CD8-positive, alpha-beta T cell (primary cell): ENCODE measurements at places on chromosomes 6 and 20. TPM values are rescaled to one million over a fixed set of nuclear protein-coding genes. Genes with fewer than 3 reads are reported as not detected.

GRCh38 chr20:50012282-50013263 is 29.8 kb downstream of the SNAI1 start:
- DNase-seq, result no peak

Gene CENPQ
- 0.35 TPM for total RNA-seq

Gene C6orf132
- 0.05 TPM for total RNA-seq

DNA sequence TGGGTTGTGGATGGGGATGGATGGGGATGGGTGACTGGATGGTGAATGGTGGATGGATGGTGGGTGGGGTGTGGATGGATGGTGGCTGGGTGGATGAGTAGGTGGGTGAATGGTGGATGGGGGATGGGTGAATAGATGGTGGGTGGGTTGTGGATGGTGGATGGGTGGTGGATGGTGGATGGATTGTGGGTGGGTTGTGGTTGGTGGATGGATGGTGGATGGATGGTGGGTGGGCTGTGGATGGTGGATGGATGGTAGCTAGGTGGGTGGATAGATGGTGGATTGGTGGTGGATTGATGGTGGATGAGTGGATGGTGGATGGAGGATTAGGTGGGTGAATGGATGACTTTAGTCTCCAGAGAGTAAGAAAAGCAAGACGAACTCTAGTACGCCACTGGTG is 57.6 kb downstream of the YTHDF1 start:
- no peak for DNase-seq

Gene CCDC170
- not detected for total RNA-seq

Gene RIPOR3
- not detected for total RNA-seq

GRCh38 chr6:121330516-121330915 is 3.8 kb downstream of the TBC1D32 start:
- DNase-seq, result no peak

GRCh38 chr6:46956409-46956808 is 34.7 kb upstream of the ADGRF5 start:
- no peak for DNase-seq

Gene BACH2
- 164 TPM for total RNA-seq

- no peak for DNase-seq
These were observed 23.0 kb downstream of the PYGB start for GRCh38 chr20:25270829-25271251.

DNA sequence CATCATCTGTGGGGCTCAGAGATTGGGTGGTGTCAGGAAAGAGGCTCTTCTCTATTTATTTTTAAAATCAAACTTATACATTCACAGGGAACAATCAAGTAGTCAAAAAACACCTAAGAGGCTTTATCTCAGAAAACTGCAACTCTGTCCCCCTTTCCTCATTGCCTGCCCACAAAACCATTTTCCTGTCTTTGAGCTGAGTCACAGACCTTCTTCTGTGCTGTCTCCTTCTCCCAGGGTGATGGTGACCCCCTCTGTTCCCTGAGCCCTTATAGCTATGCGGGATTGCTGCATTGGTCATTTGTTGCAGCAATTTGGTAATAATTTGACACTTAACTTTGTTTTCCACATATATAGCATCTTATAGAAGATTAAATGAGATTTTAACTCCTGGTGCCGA is 195.2 kb upstream of the PROKR2 start:
- no peak for DNase-seq

GRCh38 chr6:153927867-153928266 is 111.2 kb upstream of the OPRM1 start:
- no peak for DNase-seq

GRCh38 chr6:170405311-170405975 is 98.9 kb downstream of the FAM120B start:
- DNase-seq, result no peak

Gene ATP6V1G2
- total RNA-seq, result 1.3 TPM

Gene SUMO4
- 6.7 TPM for total RNA-seq

GRCh38 chr6:85920782-85921181 is 278.1 kb upstream of the SYNCRIP start:
- DNase-seq, result no peak

DNA sequence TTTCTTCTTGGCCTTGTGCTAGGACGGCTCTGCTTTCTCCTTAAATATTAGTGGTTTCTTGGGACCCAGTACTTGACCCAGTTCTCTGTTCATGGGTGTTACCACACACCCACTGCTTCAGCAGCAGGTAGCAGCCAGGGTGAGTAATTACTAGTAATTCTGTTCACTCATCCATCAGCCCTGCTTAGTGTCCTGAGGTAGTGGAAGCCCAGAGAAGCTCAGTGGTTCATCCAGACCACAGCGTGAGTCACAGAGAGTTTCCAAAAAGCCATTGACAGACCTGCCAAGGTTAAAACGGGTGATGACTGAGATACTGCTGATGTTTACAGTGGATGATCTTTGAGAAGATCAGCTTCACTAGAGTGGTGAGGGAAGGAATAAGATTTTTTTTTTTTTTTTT is 51.7 kb upstream of the HINT3 start:
- DNase-seq, result peak; percentile 26

DNA sequence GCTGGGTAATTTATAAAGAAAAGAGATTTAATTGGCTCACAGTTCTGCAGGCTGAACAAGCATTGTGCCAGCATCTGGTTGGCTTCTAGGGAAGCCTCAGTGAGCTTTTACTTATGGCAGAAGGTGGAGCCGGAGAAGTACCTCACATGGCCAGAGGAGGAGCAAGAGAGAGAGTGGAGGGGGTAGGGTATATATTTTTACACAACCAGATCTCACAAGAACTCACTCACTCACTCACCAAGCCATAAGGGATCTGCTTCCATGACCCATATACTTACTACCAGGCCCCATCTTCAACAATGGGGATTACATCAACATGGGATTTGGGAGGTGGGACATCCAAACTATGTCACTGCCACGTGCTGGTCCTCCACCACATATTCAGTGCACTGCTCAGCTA is 152.6 kb upstream of the PRND start:
- DNase-seq, result no peak

DNA sequence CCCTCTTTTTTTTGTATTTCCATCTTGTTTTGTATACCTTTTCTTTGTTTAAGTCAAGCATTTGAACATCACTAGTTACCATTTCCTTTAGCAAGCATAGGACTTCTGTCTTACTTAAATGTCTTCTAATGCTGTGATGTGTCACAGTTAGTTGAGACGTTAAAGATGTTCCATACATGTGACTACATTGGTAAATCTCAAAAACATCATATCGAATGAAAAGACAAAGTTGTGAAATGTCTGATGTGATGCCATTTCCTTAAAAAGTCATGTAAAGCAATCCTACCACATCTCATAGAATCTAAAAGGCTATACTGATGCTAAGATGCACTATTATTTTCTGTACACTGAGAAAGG is 26.8 kb downstream of the SLC16A10 start:
- DNase-seq, result no peak

GRCh38 chr6:147381712-147382111 is 126.8 kb upstream of the SAMD5 start:
- no peak for DNase-seq

- DNase-seq, result peak; percentile 61
These were observed 11.9 kb downstream of the SLX4IP start for GRCh38 chr20:10447028-10447427.

GRCh38 chr20:38023181-38024001 is 9.9 kb downstream of the TTI1 start:
- no peak for DNase-seq

Gene CYP39A1
- total RNA-seq, result not detected

Gene MATN4
- not detected for total RNA-seq

Gene VIP
- not detected for total RNA-seq

Gene TUBB2A
- total RNA-seq, result 61.4 TPM
